ENCODE measurements at places on chromosomes 7 and 10.

GRCh38 chr7:14023342-14023741, 33.9 kb upstream of the ETV1 start:
- no peak for DNase-seq

GRCh38 chr7:117809958-117810357, 63.3 kb downstream of the CTTNBP2 start:
- no peak for DNase-seq

GRCh38 chr7:51034521-51035264, 252.0 kb upstream of the GRB10 start:
- DNase-seq, result no peak

DNA sequence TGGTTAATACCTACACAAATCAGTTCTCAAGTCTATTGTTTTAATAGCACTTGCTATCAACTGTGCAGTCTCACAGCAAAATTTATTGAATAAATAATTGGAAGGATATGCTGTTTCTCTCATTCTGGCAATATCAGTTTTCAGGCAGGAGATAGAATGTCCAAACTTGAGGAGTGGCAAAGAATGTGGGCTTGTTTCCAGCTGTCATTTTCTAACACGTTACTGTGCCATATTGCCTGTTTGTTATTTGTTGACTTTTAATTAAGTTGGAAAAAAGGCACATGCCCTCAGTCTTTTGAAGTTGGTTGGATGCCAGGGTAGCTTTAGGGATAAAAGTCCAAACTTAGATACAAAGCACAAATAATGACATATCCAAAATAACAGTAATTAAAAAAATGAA, 52.2 kb downstream of the MAGI2 start:
- no peak for DNase-seq

GRCh38 chr7:26180792-26181198, 19.8 kb downstream of the HNRNPA2B1 start:
- no peak for DNase-seq

DNA sequence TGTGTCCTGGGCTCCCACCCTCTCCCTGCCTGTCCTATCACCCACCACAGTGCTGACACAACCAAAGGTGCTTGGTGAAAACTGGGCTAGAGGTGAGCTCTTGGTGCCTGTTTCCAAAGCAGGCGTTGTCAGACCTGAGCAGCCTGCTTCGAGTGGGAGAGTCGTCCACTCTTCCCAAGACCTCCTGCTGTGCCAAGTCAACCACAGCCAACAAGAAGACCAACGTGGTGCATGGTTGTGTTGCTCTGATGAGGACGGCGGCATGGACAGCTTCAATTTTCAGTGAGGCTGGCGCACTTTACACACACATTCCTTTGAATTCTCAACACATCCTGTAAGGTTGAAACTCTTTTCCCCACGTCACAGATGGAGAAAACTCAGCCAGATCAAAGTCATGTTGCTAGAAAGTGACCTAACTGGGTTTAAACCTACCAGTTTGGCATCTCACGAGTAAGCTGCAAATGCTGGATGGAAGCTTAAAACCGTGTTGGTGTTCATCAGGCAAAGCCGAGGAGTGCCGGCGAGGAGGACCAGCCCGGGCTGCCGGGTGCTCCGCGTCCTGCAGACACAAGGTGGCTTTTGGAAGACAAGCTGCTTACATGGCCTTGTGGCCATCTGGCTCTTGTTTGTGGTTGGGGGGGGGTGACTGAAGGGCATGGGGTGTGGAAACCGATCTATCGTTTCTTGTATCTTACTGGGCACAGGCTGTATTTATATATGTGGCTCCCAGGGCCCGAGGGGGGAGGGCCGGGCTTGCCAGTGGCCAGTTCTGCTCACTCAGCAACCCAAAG, 39.3 kb downstream of the INSIG1 start:
- DNase-seq, result no peak

All from GM19239 (cell line).